ENCODE measurements at places on chromosomes 12 and 14. TPM values are rescaled to one million over a fixed set of nuclear protein-coding genes. Genes with fewer than 3 reads are reported as not detected.

DNA sequence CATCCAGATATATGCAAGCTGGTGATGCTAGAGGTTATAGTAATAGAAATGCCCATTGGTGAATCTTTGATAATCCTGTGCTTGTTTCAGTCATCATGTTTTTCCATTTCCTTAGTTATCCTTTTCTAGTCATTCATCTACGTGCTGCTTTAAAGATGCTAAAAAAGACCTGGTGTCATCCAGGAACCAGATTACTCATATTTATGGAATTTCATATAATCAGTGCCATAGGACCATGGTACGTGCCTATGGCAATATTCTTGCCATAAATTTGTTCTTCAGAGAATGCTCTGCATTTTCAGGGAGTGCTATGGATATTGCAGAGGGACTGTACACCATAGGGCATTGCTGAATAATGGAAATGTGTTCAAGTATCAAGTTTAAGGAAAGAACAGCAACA, 267.3 kb downstream of the AKAP6 start:
- no peaks in the 10 kb centered on the region for H3K36me3 ChIP-seq
- no peak overlapping the region for H3K27ac ChIP-seq
- no peak for DNase-seq
- no peak overlapping the region for H3K4me3 ChIP-seq
- H3K4me1 ChIP-seq = peaks cover 23% of the 10 kb centered on the region

DNA sequence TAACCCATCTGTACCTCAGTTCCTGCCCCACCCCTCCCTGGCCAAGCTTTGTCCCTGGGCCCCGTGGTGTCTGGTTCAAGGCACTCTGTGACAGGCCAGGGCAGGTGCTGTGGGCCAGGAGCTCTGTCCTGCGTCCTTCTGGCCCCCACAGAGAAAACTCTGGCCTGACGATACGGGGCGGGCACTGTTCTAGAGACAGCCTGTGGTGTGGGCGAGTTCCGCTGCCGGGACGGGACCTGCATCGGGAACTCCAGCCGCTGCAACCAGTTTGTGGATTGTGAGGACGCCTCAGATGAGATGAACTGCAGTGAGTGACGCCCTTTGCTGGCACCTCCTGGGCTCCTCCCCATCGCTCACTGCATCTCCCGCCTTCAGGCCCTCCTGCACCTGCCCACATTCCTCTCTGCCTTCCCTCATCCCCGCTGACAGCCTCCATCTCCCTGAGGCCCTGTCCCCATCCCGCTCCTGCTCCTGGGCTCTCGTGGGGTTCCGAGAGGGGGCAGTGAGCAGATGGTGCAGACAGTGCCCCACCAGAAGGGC, 22.8 kb upstream of the NXPH4 start:
- DNase-seq = no peak
- peaks cover 9% of the 10 kb centered on the region for H3K4me1 ChIP-seq
- no peaks in the 10 kb centered on the region for H3K27me3 ChIP-seq
- H3K4me3 ChIP-seq = no peak overlapping the region

- no peak overlapping the region for H3K4me3 ChIP-seq
- no peaks in the 10 kb centered on the region for H3K36me3 ChIP-seq
- H3K27ac ChIP-seq = no peak overlapping the region
- no peaks in the 10 kb centered on the region for H3K27me3 ChIP-seq
- DNase-seq = no peak
- peaks cover 3% of the 10 kb centered on the region for H3K4me1 ChIP-seq
Observed at GRCh38 chr12:32462908-32463307, 63.5 kb downstream of the FGD4 start.

DNA sequence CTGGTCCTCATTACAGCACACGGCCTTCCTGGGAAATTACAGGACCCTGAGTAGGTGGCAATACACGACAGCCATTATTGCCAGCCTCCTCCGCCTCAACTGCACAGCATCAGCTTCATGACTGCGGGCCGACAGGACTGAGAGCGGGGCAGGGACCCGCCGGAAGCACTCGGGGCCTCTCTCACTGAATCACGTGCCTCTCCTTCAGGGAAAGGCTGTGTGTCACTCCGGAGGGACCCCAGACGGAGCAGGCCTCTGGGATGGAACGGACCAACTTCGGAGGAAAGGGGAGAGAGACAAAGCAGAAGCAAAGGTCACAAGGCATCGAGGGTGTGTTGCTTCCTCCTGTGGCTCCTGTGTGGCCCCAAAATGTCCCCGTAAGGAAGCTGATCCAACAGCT, 90.0 kb downstream of the RNF34 start:
- H3K27me3 ChIP-seq = no peaks in the 10 kb centered on the region
- H3K4me1 ChIP-seq = no peaks in the 10 kb centered on the region
- peaks cover 18% of the 10 kb centered on the region for H3K36me3 ChIP-seq
- no peak for DNase-seq

DNA sequence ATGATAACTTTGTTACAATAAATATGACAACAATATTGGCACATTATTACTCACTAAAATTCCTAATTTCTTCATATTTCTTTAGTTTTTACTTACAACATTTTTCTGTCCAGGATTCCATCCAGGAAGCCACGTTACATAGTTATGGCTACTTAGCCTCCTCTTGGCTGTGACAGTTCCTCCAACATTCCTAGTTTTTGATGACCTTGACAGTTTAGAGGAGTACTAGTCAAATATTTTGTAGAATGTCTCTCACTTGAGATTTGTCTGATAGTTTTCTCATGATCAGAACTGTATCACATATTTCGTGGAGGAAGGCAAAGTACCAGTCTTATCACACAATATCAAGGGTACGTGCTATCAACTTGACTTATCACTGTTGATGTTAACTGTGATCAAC, 29.8 kb upstream of the LIN7A start:
- H3K27ac ChIP-seq = no peak overlapping the region
- no peak overlapping the region for H3K4me3 ChIP-seq
- no peaks in the 10 kb centered on the region for H3K4me1 ChIP-seq
- no peaks in the 10 kb centered on the region for H3K36me3 ChIP-seq
- no peaks in the 10 kb centered on the region for H3K27me3 ChIP-seq

GRCh38 chr14:30214461-30215090, 286.9 kb upstream of the PRKD1 start:
- H3K36me3 ChIP-seq = no peaks in the 10 kb centered on the region
- H3K4me3 ChIP-seq = no peak overlapping the region
- DNase-seq = no peak
- no peak overlapping the region for H3K27ac ChIP-seq
- no peaks in the 10 kb centered on the region for H3K27me3 ChIP-seq

- no peak overlapping the region for H3K27ac ChIP-seq
- H3K4me1 ChIP-seq = peaks cover 35% of the 10 kb centered on the region
- H3K36me3 ChIP-seq = no peaks in the 10 kb centered on the region
- no peak for DNase-seq
Observed at GRCh38 chr14:95463171-95463901, 53.1 kb downstream of the SYNE3 start.

DNA sequence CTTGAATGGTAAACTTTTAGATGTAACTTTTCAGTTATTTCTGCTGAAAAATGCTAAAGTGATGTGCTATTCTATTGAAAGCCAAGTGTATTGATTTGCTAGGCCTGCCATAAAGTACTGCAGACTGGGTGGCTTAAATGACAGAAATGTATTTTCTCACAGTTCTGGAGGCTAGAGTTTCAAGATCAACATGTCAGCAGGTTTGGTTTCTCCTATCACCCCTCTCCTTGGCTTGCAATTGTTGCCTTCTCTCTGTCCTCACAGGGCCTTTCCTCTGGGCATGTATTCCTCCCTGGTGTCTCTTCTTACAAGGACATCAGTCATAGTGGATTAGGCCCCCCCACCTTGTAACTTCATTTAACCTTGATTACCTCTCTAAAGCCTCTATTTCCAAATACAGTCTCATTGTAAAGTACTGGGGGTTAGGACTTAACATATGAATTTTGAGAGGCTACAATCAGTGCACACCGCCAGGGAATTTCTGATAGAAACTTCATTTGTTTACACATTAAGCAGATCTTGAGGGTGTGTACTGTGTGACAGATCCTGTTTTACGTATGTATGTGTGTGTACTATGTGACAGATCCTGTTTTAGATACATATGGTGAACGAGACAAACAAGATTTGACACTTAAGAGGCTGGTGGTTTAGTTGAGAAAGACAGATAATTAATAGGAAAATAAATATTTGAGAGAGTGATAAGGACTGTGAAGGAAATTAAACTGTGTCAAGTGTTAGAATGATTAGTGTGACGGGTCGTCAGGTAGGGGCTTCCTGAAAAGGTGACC, 49.5 kb downstream of the ADIPOR2 start:
- H3K27ac ChIP-seq = no peak overlapping the region
- H3K4me1 ChIP-seq = peaks cover 33% of the 10 kb centered on the region
- DNase-seq = no peak
- no peak overlapping the region for H3K4me3 ChIP-seq

GRCh38 chr14:50070230-50070629, 46.1 kb downstream of the VCPKMT start:
- no peak overlapping the region for H3K4me3 ChIP-seq
- H3K36me3 ChIP-seq = no peaks in the 10 kb centered on the region
- H3K27ac ChIP-seq = no peak overlapping the region
- no peaks in the 10 kb centered on the region for H3K4me1 ChIP-seq

DNA sequence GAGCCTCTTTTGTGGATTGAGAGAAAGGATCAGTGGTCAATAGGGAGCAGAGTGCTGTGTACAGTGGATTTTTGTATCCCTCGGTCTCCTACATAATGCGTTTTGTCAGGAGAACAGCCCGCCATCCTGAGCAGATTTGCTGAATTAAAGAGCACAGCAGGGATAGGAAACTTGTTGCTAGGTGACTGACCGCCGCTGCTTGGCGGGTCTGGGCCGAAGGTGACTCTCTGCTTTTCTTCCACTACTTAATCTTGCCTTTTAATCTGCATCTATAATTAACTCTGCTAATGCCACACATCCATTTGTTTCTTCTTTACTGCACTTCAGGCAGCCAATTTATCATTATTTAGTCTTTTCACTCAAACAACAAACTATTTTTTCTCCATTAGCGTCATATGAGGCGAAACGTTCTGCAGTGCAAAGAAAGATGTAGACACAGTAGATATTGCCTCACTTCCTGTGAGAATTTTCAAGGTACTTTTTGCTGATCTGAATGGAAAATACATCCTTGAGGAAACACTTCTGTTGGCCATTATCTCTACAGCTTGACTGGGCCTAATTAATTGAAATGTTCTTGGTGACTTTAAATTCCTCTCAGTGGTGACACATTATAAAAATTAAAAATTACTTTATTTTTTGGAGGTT, 108.0 kb downstream of the PPM1A start:
- H3K4me3 ChIP-seq = no peak overlapping the region
- no peaks in the 10 kb centered on the region for H3K27me3 ChIP-seq
- H3K36me3 ChIP-seq = no peaks in the 10 kb centered on the region
- no peak for DNase-seq

DNA sequence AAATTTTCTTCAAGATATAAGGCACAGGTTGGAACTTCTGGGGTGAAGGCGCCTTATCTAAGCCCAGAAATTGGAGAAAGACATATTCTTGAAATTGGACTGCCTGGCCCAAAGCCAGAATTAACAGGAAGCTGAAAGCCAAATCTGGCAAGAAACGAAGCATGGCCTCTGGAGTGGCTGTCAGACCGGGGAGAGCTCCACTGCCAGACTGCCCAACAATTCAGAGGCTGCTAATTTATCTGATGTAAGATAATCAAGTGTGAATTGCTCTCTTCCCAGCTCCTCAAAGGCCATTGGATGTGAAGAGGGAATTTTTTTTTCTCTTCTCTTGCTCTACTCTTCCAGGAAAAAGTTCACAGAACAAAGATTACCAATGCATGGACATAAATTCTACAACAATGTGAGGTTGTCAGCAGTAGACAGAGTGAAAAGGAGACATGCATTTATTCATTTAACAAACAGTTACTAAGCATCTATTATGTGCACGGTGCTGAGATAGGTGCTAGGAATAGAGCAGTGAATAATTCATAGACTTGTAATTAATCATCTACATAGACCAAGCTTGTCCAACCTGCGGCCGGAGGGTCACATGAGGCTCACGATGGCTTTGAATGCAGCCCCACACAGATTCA, at the start of gene GDF3:
TSS of gene GDF3 (minus strand) at position 210 of the 632 bp plus-strand sequence. CDS start at position 163, 47 bp downstream.
- H3K27me3 ChIP-seq = no peaks in the 10 kb centered on the region

- H3K36me3 ChIP-seq = no peaks in the 10 kb centered on the region
- H3K4me1 ChIP-seq = peaks cover 7% of the 10 kb centered on the region
- H3K27me3 ChIP-seq = no peaks in the 10 kb centered on the region
- H3K27ac ChIP-seq = no peak overlapping the region
- DNase-seq = no peak
Observed at GRCh38 chr12:26425587-26426260, 230.4 kb downstream of the SSPN start.

- no peak overlapping the region for H3K27ac ChIP-seq
- H3K4me3 ChIP-seq = no peak overlapping the region
- no peaks in the 10 kb centered on the region for H3K36me3 ChIP-seq
- no peaks in the 10 kb centered on the region for H3K4me1 ChIP-seq
- H3K27me3 ChIP-seq = no peaks in the 10 kb centered on the region
Observed at GRCh38 chr12:111102102-111102739, 181.8 kb upstream of the MYL2 start.

GRCh38 chr12:49565406-49566265, 2.3 kb downstream of the MCRS1 start:
- peaks cover 41% of the 10 kb centered on the region for H3K4me1 ChIP-seq
- peaks cover 47% of the 10 kb centered on the region for H3K36me3 ChIP-seq
- H3K27ac ChIP-seq = no peak overlapping the region

DNA sequence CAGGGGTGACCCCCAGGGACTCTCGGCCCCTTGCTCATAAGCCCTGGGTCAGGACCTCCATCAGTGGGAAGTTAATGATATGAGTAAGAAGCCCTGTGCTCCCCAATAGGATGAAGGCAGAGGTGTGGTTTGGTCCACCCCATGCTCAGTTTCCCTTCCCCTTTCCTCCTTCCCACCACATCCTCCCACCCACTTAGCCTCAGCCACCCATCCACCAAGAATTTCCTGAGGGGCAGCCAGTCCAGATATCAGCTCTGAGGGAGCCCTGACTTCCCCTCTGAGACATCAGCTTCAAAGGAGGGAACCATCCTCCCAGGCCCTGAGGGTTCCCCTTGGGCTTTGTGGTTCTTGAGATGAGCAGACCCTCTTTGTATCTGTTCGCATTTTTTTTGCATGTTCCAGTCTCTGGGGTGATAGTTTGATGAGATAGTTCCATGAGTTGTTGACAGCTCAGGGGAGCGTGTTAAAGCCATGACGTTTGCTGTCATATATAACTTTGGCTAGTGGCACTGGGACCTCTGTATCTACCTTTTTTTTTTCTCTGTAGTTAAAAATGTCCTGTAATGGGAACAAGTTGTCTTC, 71.2 kb downstream of the LGMN start:
- H3K27me3 ChIP-seq = no peaks in the 10 kb centered on the region
- H3K36me3 ChIP-seq = peaks cover 36% of the 10 kb centered on the region
- no peak overlapping the region for H3K27ac ChIP-seq

Gene CCDC197
- not detected for total RNA-seq

Gene SUOX
- 29.0 TPM for total RNA-seq

Gene NABP2
- total RNA-seq = 27.0 TPM

Gene SLC38A2
- 241 TPM for total RNA-seq

Gene OR6C2
- not detected for total RNA-seq

Gene ACOT6
- total RNA-seq = not detected

Gene TOMM20L
- total RNA-seq = not detected

Gene VSIG10
- total RNA-seq = 22.7 TPM

Gene PSMD9
- total RNA-seq = 22.4 TPM

Gene KRT72
- total RNA-seq = not detected

Gene THTPA
- total RNA-seq = 19.7 TPM

Gene ZNF268
- total RNA-seq = 14.1 TPM

Gene MYH6
- total RNA-seq = under 0.01 TPM

Gene ACVR1B
- 14.1 TPM for total RNA-seq

Gene GPR135
- total RNA-seq = 4.3 TPM

Gene DPPA3
- not detected for total RNA-seq

Data from esophagus muscularis mucosa (tissue), 4 donors.